Cerebellar cortex (tissue), 1 donor: ENCODE measurements at places on chromosomes 12 and 14.

DNA sequence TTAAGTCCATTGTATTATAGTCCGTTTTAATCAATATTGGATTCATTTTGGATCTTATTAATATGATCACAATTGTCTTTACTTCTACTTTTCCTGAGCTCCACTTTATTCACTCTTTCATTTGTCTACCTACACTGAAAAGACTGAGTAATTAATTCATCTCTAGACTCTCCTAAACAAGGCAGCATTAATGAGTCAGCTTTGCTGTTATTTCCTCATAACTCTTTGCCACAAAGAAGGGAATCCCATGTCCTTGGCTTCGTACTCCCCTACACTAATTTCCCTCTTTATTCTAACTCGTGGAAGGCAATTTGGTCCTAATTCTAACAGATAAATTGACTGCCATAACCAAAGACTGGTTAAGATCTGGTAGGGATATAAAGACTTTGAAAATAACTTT lies 91.9 kb downstream of the ARMH4 start:
- DNase-seq: no peak

GRCh38 chr12:104339663-104340062 lies 36.1 kb downstream of the EID3 start:
- DNase-seq: no peak

DNA sequence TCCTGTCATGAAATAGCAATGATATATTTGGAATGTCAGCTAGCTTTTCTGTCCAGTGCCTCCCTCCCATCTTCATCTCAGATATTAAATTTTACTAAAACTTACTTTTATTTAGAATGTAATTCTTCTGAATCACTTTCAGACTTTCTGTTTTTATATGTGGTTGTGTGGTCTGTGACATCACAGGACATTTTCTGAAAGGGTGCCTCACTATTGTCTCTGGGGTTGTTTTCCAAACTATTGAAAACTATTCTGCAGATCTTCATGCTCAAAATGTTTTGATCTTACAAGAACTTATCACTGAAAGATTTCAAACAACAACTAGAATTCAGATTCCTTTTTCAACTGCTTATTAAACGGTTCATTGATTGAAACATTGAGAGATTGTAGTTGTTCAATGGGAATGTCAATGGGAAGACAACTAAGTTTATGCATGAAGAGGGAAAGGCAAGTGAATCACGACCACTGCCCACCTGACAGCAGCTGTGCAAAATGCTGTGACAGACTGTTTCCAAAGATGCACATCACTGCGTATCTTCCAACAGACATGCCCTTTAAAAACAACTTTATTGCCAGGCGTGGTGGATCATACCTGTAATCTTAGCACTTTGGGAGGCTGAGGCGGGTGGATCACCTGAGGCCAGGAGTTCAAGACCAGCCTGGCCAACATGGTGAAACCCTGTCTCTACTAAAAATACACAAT lies 51.3 kb downstream of the KLRG1 start:
- no peak for DNase-seq

DNA sequence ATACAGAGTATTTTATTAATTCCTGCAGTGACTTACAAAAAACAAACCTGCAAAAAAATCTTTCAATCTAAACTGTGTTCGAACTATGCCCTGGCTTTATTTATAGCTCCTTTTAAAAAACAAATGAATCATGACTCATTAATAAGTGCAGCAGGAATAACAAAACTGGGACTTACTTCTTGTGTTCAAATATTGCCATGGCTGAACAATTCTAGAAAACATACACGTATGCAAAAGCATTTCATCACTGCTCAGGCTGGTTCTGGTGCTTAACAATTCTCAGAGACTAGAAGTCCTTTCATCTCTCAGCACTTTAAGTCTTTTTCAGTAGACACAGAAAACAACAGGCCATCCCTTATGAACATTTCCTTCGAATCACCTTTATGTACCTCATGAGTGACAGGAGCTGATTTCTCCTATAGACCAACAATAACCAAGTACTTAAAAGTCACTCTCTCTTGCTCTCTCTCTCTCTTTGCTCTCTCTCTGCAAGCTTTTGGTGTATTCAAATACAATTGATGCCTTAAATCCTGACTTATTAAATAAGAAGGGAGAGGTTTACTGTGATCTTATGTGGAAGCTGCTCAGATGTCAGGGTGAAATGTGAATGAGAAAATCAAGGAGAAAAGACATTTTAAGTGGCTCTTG lies 268.8 kb downstream of the TTC8 start:
- DNase-seq: no peak

DNA sequence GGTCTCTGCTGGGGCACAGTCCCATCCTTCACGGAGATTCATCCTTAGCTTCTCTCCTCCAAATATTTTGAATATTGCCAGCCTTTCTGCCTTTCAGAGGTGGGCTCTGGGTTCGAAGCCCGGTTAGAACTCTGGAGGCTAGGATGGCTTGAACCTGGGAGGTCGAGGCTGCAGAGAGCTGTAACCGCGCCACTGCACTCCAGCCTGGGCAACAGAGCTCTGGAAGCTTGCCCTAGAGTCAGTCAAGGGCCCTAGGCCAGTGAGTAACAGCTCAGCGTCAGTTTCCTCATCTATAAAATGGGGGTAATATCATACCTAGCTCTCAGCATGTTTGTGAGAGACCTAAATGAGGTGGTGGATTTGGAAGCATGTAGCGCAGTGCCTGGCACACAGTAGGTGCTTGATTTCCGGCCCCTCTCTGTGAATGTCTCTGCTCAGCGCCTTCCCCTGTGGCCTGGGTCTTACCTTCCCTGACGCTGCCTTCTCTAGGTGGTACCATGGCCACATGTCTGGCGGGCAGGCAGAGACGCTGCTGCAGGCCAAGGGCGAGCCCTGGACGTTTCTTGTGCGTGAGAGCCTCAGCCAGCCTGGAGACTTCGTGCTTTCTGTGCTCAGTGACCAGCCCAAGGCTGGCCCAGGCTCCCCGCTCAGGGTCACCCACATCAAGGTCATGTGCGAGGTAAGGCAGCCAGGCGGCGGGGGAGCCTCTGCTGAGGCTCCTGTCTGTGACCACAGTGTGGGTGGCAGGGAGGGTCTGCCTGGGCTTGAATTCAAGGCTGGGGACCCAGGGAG lies 3.4 kb downstream of the PTPN6 start:
- no peak for DNase-seq

- DNase-seq: no peak
Observed at GRCh38 chr12:4951601-4952000, 41.9 kb downstream of the KCNA1 start.

DNA sequence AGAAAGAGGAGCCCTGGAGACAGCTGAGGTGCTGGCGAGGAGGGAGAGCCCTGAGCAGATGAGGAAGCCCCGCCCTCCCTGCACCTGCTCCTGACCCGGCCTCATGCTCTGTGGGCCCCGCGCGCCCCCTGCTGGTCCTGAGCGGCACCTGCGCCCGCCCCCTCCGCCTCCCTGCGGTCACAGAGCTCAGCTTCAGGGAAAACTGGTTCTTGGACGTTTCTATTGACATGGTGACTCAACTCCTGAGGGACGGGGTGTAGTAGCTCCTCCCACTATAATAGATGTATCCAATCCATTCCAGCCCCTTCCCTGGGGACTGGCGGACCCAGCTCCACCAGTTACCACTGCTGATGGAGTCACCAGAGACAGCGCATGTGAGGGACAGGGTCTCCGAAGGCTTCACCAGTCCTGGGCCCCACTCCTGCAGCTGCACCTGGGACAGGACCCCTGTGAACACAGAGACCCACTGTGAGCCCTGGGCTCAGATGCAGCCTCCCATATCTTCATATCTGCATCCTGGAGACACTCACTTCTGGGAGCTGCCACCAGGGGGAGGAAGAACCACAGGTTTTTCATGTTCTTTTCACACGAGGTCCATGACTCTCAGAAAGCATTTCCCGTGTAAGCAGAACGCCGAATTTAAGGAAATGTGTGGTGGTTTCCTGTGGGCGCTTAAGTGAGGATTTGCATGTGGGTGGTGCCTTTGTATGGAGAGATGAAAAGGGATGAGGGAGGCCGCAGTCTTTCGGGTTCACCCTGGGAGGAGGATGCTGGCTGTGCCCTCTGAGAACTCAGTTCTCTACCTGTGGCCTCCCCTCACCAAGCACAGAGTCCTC lies 1346.4 kb downstream of the TMEM121 start:
- peak; percentile 18 for DNase-seq

DNA sequence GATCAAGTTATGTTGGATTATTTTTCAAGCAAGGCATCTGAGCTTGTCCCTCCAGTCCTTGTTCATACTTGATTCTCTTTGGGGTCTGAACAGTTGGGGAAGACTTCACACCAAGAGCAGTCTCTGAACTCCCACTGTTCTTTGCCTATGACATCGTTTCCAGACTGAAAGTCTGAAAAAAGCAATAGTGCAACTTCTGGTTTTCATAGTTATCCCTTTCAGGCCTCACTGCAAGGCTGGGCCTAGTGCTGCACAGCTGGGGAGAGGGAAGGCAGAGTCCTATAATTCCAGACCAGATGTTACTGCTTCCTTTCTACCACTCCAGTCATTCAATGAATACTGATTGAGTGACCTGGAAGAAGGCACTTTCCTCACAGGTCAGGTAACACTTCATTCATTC lies 187.1 kb upstream of the CCND2 start:
- DNase-seq: no peak

GRCh38 chr14:89399594-89400068 lies 17.4 kb downstream of the FOXN3 start:
- DNase-seq: peak; percentile 61

DNA sequence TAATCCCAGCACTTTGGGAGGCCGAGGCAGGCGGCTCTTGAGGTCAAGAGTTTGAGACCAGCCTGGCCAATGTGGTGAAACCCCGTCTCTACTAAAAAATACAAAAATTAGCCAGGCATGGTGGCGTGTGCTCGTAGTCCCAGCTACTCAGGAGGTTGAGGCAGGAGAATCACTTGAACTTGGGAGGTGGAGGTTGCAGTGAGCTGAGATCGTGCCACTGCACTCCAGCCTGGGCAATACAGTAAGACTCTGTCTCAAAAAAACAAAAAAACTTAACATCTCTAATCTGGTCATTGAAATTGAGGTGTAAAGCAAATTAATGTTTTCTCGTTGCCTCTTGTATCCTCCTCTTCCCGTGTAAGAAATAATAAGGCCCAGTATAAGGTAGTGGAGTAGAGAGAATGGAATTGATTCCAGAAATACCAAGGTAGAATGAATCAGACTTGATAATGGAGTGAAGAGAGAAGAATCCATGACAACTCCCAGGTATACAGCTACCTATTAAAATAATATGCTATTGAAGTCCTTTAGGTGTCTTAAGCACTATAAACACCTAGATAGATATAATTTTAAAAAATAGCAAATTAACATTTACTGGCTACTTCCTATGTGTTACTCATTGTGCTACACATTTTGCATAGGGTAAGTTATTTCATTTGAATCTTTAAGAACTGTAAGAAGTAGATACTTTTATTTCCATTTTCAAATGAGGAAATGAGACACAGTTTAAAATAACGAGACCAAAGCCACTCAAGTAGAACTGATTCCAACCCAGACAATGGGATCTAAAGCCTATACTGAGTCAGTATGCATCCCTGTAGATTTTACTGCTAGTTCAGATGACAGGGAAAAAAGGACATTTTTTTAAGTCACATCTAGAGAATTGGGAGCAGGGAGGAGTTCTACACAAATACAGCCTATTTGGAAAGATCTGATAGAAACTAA lies 23.2 kb downstream of the RAP1B start:
- no peak for DNase-seq

DNA sequence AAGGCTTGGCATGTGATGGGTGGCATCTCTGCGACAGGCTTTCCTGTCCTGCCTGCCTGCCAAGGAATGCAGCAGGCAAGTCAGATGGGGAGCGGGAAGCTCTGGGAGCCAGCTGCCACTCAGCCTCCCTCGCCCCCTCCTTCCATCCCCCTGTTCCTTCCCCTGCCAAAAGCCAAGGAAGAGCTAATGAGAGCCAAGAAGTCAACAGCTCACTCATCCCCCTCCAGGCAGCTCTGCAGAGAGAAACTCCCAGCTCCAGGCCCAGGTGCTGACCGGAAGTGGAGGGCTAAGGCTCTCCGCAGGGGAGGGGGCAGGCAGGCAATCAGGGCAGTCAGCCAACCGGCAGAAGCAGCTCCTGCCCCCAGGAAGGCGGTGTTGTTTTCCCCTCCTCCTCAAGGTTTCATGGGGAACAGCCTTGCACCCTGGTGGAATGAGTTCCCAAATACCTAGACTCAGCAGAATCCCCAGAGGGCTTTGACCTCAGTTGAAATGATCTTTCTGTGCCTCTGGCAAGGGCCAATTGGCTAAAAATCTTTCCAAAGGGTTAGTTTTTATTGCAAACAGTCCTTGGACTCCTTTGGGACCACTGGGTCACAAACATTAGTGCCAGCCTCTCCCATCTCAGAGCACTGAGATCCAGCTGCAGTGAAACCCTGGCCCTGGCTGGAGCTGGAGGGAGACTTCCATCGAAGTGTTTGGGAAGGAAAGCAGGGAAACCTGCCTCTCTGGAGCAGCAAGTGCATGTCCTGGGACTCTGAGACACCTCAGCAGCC lies 349.1 kb downstream of the DPF3 start:
- DNase-seq: peak; percentile 82

DNA sequence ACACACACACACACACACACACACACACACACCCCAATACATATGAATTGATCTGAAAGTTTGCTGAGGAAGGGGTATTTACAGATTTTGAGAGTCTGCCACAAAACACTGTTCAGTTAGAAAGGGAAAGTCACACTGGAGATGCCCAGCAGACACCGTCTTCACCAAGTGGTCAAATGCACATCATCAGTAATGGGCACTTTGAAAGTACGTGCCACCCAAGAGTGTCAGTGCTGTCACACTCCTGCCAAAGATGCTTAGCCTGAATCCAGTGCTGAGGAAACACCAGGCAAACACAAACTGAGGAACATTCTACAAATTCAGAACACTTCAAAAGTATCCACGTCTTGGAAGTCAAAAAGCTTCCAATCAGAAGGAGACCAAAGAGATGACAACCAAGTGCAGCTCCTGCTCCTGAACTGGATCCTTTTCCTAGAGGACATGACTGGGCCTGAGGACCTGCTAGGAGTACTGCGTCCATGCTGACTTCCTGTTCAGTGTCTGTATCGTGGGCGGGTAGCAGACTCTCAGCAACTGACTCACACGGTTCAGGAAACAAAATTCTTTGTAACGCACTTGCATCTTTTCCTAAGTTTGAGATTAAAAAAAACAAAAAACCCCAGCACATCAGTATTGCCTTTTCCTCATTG lies 18.6 kb downstream of the PSMC1 start:
- no peak for DNase-seq

- no peak for DNase-seq
Observed at GRCh38 chr14:91506226-91506625, 3.9 kb downstream of the PPP4R3A start.

- DNase-seq: no peak
Observed at GRCh38 chr12:42944516-42944915, 355.0 kb upstream of the PRICKLE1 start.

GRCh38 chr14:85010186-85010585 lies 519.8 kb upstream of the FLRT2 start:
- no peak for DNase-seq

- no peak for DNase-seq
Observed at GRCh38 chr12:47843226-47843980, 23.7 kb upstream of the HDAC7 start.
